ENCODE measurements at places on chromosomes 7 and 10. TPM values are rescaled to one million over a fixed set of nuclear protein-coding genes. Genes with fewer than 3 reads are reported as not detected.

DNA sequence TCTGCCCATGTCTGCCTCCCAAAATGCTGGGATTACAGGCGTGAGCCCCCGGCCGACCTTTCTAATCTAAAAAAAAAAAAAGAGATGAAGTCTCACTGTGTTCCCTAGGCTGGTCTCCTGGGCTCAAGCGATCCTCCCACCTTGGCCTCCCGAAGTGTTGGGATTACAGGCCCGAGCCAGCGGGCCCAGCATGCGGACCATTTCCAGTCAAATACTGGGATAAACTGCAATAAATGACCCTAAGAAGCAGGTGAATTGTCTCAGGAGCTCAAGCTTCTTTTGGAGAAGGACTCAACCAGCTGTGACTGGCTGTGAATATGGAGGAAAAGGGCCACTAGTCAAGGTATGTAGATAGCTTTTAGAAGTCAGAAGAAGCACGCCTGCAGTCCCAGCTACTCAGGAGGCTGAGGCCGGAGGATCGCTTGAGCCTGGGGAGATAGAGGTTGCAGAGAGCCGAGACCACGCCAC lies 550 bp upstream of the CREM start:
- DNase-seq = no peak

DNA sequence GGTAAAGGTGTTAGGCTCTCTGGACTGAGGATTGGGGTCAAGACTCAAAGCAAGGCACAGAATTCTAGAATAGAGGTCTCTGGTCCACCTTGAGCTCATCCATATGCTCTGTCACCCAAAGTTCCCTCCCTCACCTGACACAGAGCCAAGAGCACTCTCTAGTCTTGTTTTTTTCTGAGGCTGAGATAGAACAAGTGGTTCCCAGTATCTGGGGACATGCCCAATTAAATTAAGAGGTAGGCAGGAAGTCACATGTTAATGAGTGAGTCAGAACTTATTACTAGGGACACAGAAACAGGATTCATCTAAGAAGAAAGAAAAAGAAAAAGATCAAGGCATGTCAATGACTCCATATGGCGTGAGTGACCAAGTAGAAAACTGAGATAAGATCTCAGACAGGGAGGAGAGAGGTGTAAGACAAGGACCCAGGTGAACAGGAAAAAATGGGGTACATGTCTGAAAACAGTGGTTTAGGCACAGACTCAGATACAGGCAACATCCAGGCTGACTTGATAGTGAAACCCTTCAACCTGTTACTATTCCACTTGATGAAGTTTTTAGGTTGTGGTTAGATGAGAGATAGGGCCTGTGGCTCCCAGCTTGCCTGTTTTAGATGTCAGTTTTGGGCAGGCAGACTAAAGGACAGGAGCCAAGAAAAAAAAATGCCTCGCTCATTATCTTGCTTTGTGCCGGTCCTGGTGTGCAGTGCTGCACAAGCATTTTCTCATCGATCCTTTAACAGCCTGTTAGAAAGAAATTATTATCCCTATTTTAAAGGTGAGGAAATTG lies 609.9 kb downstream of the CCSER2 start:
- no peak for DNase-seq

DNA sequence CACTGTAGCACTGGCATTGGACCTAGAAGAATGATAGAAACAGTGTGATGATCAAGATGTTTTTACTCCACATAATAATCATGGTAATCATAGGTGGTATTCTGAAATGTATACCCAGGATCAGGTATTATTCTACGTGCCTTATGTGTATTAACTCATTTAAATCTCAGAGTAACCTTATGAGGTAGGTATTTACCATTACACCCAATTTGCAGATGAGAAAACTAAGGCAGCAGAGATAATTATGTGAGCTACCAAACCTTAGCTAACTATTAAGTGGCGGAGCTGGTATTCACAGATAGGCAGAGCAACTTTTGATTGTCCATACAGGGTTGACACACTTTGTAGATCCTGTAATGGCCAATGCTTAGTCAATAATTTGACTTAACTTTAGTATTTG lies 2.5 kb downstream of the CAMK1D start:
- no peak for DNase-seq

UCN3 gene
- total RNA-seq = not detected

DNA sequence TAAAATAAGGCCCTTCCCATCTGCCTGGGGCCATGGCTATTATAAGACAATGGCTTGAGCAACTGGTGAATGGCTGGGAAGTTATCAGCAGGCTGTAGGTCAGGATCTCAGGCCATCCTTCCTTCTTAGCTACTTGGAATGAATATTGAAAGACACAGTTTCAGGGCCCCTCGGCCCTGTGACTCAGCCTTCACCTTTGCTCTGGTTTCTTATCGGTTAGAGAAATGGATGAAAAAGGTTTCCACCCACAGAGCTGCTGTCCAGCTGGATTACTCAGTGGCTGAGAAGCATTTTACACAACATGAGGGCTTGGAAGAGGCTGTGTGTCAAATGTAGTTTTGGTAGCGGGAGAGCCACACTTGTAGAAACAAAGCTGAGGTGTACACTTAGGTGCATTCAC lies 9.4 kb downstream of the ACSL5 start:
- DNase-seq = no peak

- no peak for DNase-seq
Measured at GRCh38 chr7:2420216-2420933, 17.0 kb downstream of the CHST12 start.

EGFR gene
- total RNA-seq = 80.8 TPM
